Occipital lobe (tissue), 3 donors: ENCODE measurements at places on chromosomes 1 and 21. TPM values are rescaled to one million over a fixed set of nuclear protein-coding genes. Genes with fewer than 3 reads are reported as not detected.

The G0S2 gene
- total RNA-seq, result 2.3 TPM

The PLPPR5 gene
- total RNA-seq, result 76.6 TPM

The PYCR2 gene
- total RNA-seq, result 16.2 TPM

The TGFB2 gene
- 61.8 TPM for total RNA-seq

The CASQ1 gene
- 3.4 TPM for total RNA-seq

The IL6R gene
- 2.8 TPM for total RNA-seq

The CENPF gene
- 15.6 TPM for total RNA-seq
